ENCODE measurements at places on chromosomes 2 and 18.

DNA sequence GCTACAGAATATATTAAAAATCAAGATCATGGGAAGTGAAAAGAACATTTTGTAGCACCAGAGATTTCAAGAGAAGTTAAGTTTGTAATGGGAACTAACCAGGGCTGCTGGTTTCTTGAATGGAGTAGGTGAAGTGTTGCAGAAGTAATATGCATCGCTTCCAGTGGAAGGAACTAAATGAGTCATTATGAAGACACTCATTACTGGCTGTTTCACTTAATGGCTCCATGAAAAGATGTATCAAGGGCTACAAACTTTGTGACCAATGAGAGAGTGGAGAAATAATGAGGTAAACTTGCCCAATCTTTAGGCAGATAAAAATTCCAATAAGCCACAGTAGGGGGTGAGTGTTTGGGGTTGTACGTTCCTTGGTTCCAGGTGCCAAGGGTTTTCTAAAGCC, 380.4 kb upstream of the POU3F3 start:
- DNase-seq = no peak

GRCh38 chr2:71082402-71083252, 14.2 kb downstream of the NAGK start:
- no peak for DNase-seq

GRCh38 chr2:200467806-200468681, 41.8 kb downstream of the KCTD18 start:
- DNase-seq = no peak

DNA sequence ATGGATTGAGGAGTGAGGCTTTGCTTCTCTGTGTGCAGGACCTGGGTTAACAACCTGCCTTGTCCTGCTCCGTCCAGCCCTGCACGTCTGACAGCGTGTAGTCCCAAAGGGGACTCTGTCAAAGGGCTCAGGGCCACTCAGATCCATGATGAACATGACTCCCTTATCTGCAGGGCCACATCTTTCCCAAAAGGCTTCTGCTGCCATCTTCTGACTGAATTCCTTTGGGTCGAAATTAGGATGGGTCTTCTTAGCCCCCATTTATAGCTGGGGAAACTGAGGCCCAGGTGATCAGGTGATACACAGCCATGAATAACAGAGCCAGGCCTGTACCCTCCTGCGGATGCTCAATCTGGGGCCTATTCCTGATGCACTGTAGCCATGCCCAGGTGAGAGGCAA, 109.2 kb downstream of the CELF4 start:
- no peak for DNase-seq

DNA sequence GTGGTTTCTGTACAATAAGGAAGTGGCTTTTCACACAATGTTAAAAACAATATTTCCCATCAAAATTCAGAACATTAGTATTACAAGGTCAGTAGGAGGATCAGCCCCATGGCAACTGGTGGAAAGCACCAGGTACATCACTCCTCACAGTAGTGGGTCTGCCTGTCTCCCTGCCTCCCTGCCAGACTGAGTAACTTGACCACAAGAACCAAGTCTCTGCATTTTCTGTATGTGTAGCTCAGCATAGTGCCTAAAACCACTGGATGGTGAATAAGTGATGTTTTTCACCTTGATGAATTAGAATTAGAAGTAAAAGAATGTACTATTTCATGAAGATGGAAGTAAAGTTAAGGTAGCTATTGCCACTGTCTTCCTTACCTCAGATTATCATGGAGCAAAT, 4.1 kb upstream of the WDR7 start:
- DNase-seq = no peak

- DNase-seq = no peak
These were observed 145.4 kb upstream of the RIOK3 start for GRCh38 chr18:23307567-23308295.

GRCh38 chr2:134320930-134321329, 67.1 kb downstream of the MGAT5 start:
- DNase-seq = no peak

Data from AG04449 (cell line).